Stimulated activated CD8-positive, alpha-beta memory T cell treated with anti-CD3 and anti-CD28 coated beads, Interleukin-4, amount 100 ng/mL, for 4 hours (primary cell): ENCODE measurements at places on chromosomes 7 and 10.

- no peak for DNase-seq
These were observed 8.2 kb upstream of the C1GALT1 start for GRCh38 chr7:7173956-7174632.

DNA sequence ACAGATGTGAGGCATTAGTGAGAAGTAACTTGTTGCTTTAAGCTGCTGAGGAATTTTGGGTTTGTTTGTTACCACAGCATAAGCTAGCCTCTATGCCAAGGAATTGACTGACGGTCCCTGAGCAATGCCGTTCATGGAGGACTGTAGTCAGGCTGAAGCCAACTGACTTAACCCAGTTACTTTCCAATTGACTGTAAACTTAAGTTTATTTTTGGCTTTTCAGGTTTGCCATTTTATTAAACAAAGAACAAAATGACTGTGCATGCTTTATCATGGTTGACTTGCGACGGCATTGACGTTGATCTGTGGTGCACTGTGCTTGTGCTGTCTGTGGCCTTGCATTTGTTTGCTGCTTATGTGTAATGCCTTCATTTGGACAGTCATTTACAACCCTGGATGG lies 53.5 kb downstream of the DNAJB9 start:
- DNase-seq: no peak

DNA sequence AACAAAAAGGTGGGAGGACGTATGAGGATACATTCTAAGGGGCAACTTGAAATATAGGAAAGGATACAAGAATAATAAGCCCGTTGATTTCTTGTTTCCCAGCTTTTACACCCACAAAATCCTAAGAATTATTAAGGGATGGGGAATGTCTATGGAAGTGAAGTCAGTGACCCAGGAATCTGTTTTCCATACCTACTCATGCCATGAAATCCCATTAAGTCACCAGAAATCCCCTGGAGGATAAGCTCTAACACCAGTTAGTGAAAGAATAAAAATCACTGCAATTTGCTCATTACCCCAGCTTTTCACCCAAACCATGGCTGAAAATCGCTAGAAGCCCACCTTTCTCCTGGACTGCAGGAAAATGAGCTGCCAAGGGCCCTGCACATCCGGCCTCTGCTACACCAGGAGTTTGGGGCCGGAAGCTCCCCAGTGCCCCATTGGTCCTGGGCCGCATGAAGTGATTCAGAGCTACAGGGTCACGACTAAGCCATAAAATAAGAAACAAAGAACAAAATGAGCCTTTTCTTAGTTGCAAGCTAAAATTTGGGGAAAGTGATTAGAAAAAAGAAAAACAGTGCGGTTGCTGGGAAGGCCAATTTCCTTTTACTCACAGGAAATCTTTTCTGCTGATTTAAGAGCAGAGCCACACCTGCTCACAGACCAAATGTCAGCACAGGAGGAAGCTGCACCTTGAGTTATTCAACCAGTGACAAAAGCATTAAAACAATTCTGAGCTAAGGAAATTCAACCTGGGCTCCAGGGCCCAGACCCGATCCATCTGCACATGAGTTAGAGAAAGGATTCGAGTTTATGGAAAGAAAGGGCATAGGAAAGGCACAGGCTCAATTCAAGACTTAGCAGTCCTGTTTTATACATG lies 40.3 kb downstream of the HIPK2 start:
- no peak for DNase-seq

DNA sequence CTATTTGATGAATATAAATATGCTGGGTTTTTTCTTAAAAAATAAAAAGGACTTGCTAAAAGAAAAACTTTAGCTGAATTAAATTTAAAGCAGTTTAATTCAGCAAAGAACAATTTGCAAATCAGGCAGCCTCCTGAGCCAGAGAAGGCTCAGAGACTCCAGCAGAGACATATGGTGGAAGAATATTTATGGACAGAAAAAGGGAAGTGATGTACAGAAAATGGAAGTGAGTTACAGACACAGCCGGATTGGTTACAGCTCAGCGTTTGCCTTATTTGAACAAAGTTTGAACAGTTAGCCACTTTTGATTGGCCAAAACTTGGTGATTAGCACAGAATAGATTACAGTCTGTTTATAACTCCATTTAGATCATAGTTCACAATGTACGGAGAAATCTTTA lies 110.3 kb downstream of the GAD2 start:
- no peak for DNase-seq

DNA sequence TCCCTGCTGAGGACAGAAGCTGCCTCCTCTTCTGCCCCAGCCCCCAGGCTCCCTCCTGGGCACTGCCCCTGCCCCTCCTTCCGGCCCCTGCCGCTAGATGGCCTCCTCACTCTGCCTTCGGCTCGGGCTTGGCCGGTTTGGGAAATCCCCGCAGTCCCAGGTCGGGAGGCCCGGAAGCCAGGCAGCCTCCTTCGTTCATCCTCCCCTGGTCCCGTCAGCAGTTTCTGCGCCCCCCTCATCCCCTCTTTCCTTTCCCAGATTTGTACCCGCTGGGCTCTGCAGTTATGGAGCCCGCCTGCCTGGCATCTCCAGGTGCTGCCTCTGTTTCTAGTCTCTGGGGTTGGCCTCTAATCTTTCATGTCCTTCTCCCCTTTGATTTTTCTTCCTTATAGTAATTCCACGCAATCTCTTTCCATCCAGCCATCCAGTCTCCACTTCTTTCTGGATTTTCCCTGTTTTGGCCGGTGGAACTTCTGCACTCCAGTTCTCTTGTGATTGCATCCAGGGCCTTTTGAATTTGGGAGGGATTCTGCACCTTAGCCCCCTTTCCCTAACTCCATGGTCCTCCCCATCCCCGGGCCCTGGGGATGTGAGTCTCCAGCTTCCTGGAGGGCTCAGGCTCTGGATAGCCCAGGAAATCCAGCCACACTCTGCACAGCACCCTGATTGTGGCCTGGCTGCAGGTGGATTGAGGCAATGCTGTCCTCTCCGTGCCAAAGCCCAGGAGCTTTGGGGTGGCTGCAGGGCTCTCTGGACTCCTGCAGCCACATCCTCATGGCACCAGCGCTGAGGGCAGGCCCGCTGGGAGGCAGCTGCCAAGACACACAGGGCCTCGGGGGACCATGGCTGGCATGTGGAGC lies 3.3 kb upstream of the SHH start:
- no peak for DNase-seq

GRCh38 chr7:105149827-105150226 lies 135.8 kb downstream of the KMT2E start:
- no peak for DNase-seq

- no peak for DNase-seq
These were observed 91.5 kb upstream of the CALN1 start for GRCh38 chr7:72503644-72504043.

- DNase-seq: no peak
These were observed 82.6 kb upstream of the GLI3 start for GRCh38 chr7:42319631-42320030.

- no peak for DNase-seq
These were observed 4.6 kb downstream of the ARL4A start for GRCh38 chr7:12692035-12692434.

DNA sequence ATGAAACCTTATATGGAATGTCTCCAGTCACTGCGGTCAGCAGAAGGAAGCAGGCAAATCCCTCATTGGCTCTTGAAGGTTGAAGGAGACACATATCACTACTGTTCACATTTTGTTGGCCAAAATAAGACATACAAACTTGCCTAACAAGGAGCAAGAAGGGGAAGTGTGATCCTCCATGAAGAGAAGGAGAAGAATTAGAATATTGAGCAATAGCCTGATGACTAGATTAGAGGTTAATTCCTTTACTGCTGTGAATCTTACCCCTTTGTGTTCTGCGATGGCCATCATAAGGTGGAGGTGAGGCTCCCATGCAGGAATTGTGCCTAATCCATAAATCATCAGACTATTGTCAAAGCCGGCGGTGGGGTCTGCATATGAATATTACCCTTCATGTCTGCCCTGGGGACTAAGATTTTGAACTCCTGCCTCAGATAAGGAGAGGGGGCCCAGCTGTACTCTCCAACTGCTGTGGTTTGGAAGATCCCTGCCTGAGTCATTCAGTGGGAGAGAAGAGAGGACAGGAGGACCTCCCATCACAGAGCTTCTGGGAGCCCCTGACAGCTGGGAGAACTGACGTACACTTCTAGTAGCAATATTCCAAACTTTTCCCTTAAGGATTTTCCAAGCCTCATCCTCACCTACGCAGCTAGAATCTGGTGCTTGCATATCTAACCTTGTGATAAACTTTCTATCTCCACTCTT lies 398.5 kb downstream of the REEP3 start:
- no peak for DNase-seq

DNA sequence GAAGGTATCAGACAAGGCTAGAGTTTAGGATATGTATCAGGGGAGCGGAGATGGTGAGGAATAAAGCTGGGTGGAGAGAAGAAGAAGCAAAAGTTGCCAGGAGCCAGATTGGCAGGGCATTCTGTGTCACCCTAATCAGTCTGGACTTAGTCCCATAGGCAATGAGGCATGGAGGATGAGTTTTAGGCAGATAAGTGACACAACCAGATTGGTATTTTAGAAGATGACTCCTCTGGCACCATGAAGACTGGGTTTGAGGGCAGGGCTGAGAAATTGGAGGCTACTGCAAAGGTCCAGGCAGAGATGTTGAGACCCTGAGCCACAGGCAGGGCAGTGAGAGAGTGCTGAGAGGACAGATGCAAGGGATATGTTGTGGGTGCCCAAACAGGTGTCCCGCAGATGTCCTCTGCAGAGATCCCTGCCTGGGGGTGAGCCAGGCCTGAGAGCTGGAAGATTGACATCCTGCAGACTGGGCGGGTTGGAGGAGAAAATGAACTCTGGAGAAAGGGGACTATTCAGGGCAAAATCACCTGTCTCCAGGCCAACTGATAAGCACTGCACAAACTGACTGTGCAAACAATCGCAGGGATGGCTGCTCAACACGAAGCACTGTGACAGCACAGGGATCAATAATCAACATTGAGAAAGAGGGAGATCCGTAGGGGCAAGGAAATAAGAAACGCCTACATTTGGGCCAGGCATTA lies 11.9 kb upstream of the HABP2 start:
- DNase-seq: no peak

GRCh38 chr7:34672430-34672829 lies 14.4 kb downstream of the NPSR1 start:
- no peak for DNase-seq
